DMS 273 treated with DMSO at 0.1 percent for 48 hours (cell line): ENCODE measurements at places on chromosomes 1 and 21.

DNA sequence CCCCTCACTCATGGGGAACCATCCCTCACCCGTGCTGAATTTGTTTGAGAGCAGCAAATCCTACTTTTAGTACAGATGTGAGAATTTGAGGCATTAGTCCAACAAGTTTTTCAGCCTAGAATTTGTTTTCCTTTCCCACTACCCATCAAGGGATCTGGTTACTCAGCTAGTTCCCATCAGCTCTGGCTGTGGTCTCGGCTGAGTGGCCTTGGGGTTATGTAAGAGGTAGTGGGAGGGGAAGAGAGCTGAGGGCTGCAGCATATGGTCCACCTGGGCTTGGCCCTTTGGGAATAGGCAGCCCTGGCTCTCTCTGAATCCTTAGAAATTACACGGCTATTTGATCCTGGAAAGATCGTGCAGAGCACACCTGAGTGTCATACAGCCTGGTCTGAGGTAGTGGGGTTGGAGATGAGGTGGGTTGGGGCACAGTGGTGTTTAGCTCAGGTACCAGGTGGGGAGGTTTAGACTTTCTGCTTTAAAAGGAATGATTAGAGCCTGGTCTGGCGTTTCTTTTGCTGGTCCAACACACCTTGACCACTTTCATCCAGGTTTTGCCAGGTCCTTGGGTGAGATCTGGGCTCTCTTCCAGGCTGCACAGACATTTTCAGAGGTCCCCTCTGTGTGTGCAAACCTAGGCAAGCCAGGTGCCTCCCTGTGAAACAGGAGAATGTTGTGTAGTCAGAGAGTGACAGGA lies 4.2 kb downstream of the GSTM4 start:
- peak; percentile 15 for DNase-seq

- DNase-seq = no peak
Measured at GRCh38 chr1:183039330-183039729, 16.1 kb downstream of the LAMC1 start.

DNA sequence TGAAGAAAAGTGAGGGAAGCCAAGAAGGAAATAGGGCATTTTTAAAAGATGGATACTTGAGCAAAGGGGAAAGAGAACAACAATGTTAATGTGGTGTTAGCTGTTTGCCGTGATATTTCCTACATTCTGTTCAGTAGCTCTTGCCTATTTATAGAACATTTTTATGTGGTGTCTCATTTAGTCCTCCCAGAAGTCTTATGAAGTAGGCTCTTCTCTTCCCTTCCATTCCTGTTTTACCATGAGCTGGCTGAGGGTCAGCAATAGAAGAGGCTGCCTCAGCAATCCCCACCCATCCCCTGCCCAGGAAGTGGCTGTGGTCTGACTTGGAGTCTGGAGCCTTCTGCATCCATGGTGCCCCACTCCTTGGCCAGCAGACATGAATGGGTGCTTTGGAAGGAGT lies 60.1 kb downstream of the KIAA0040 start:
- DNase-seq = no peak

GRCh38 chr1:172485626-172486025 lies 41.8 kb upstream of the PIGC start:
- no peak for DNase-seq

DNA sequence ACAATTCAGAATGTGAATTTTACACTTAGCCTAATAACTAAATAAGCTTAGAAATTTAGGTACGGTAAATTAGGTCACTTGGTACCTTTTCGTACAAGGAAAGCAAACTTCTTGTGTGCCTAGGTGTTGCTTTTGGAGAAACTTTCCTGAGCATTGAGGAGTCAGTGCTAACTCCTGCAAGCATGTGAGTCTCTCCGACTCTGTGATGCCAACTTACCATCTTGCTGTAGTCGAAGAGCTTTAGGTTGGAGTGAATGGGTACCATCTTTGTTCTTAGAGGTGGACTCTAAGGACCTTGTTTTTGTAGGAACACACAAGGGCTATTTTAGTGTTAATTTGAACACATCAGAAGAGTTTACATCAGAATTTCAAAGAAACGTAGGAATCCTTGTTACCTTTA lies 688.9 kb downstream of the USP25 start:
- DNase-seq = no peak

- DNase-seq = no peak
Measured at GRCh38 chr1:153360190-153360589, 2.5 kb downstream of the S100A9 start.

- DNase-seq = no peak
Measured at GRCh38 chr1:185971688-185972087, 237.5 kb downstream of the HMCN1 start.

- peak; percentile 49 for DNase-seq
Measured at GRCh38 chr1:109243860-109244552, 5.3 kb upstream of the CELSR2 start.

DNA sequence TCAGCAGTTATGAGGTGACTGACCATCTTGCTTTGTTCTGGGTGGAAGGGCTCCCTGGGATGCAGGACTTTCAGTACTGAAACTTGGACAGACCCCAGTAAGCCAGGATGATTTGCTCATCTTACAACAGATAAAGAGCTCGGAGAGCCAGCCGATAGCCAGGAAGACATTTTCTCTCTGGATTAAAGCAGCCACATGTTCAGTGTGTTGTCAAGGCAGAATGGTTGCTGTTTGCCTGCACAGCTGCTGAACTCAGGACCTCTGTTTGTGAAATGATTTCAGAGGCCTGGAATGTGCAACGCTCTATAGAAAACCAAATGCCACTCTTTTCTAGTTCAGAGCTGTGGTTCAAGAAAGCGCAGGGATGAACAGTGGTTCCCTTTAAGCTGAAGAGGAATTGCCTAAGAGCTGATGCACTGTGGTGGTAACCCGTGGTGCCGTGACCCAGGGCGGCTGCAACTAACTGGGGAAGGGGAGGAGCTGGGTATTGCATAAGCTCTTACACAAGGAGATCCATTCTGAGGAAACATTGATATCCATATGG lies 40.7 kb downstream of the CASQ2 start:
- no peak for DNase-seq

GRCh38 chr1:157035121-157035520 lies 10.4 kb downstream of the ARHGEF11 start:
- no peak for DNase-seq

- no peak for DNase-seq
Measured at GRCh38 chr1:52159033-52159789, 17.3 kb downstream of the ZFYVE9 start.

GRCh38 chr1:246152986-246153431 lies 354.1 kb downstream of the SMYD3 start:
- DNase-seq = no peak

GRCh38 chr1:101241485-101242225 lies 4.8 kb downstream of the S1PR1 start:
- DNase-seq = no peak
